Neural progenitor cell (in vitro differentiated cells): ENCODE measurements at places on chromosomes 6 and 20.

- DNase-seq: no peak
Observed at GRCh38 chr6:40341726-40342125, 245.4 kb downstream of the LRFN2 start.

DNA sequence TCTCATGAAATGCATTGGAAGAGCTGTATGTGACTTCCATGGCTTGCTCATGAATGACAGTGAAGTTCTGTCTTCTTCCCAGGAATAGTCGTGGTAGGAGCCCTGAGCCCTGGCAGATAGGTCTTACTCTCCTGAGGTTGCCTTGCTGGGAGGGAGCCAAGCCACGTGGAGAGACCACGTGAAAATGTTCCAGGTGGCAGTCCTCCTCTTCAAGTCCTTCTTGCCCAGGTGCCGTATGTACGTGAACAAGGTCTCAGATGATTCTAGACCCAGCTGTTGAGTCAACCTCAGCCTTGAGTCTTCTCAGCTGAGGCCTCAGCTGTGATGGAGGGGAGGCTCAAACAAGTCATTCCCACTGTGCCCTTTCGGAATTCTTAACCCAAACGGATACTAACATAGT lies 192.4 kb upstream of the PRDM1 start:
- no peak for DNase-seq

DNA sequence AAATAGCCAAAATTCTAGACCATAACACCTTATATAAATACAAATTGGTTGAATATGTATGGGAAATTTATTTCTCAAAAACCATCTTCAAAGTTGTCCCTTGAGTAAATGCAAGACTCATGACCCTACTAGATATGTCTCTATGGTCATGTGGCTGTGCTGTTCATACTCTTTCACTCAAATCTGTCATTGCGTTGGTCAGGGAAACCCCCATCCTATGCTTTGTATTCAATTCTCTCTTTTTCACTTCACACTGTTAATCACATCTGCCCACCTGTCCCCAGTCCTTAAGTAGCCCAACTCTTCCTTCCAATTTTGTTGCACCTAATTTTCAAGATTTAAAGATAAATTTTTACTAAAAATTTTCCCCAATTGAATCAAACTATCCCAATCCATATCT lies 51.0 kb downstream of the RPS12 start:
- no peak for DNase-seq

GRCh38 chr20:19265646-19266374 lies 53.4 kb downstream of the SLC24A3 start:
- no peak for DNase-seq

DNA sequence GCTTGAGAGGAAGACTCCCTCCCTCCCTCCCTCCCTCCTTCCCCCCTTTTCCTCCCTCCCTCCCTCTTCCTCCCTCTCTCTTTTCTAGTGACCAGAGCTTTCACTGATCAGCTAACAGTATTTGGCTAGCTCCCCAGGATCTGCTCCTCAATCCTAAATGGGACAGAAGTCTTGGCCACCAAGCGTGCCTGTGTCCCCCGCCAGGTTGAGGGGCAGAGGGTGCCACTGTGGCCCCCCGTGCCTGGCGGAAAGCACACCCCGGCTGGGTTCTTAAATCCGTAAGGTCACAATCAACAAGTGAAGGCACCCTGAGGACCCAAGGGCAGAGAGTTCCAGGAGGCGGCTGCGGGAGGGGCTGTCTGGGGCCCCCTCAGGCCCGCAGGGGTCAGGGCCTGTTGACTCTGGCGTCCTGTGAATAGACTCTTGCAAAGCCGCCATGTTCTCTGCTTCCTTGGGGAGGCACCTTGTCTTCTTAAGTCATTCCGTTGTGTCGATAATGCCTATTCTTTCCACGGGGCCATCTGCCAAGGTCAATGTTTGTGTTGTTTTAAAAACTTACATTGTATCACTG lies 38.9 kb upstream of the STX16 start:
- DNase-seq: no peak
